ENCODE measurements at places on chromosomes 11 and 22. TPM values are rescaled to one million over a fixed set of nuclear protein-coding genes. Genes with fewer than 3 reads are reported as not detected.

DNA sequence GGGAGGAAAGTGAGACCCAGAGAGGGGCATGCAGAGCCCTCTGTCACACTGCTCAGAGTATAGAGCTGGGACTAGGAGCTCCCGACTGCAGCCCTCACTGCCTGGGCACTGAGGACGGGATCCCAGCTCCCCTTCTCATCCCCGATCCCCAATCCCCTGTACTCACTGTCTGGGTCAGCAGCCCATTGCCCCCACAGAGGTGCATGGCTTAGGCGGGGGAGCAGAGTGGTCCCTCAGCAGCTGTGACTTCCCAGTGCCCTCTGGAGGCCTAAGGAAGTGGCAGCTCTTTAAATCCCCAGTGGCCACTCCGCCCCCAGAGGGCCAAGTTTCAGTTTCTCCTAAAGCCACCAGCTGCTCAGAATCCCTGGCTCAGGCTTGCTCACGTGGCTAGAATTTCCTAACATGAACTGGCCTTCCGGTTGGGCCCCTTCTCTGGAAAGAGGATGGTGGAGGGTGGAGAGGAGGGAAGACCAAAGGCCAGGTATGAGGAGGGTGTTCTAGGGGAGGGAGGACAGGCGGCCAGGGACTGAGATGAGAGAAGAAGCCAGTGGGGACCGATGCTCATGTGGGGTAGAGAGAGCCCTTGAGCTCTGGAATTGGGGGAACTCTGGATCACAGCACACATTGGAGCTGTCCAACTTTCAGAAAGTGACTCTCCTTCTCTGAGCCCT, at the start of gene BATF2:
Gene BATF2, minus strand, starts transcription at position 262 of the 671 bp plus-strand sequence. Its CDS starts 57 bp downstream, at position 205.
- H3K27me3 ChIP-seq, result no peaks in the 10 kb centered on the region
- peak within 1 kb of the TSS; percentile 2 for H3K27ac ChIP-seq
- 0 out of 2 replicates have a peak, but pooled peaks cover 4% of the 10 kb centered on the region for H3K4me1 ChIP-seq
- peak within 1 kb of the TSS; percentile 24 for H3K4me3 ChIP-seq
- no peaks in the 10 kb centered on the region for H3K36me3 ChIP-seq
- DNase-seq, result peak; percentile 83

GRCh38 chr11:35655254-35655653, 7.3 kb upstream of the TRIM44 start:
- no peaks in the 10 kb centered on the region for H3K27me3 ChIP-seq
- DNase-seq, result no peak
- no peaks in the 10 kb centered on the region for H3K36me3 ChIP-seq
- H3K4me3 ChIP-seq, result no peak overlapping the region
- no peaks in the 10 kb centered on the region for H3K4me1 ChIP-seq
- no peak overlapping the region for H3K27ac ChIP-seq

Gene SGSM1
- total RNA-seq, result not detected

- H3K4me3 ChIP-seq, result no peak overlapping the region
- peaks cover 13% of the 10 kb centered on the region for H3K4me1 ChIP-seq
- no peaks in the 10 kb centered on the region for H3K36me3 ChIP-seq
- no peak for DNase-seq
- no peak overlapping the region for H3K27ac ChIP-seq
- no peaks in the 10 kb centered on the region for H3K27me3 ChIP-seq
These were observed 28.6 kb downstream of the RAB30 start for GRCh38 chr11:83042964-83043711.

GRCh38 chr11:75982309-75982708, 167.3 kb downstream of the UVRAG start:
- 0 out of 2 replicates have a peak, but pooled peaks cover 2% of the 10 kb centered on the region for H3K36me3 ChIP-seq
- no peaks in the 10 kb centered on the region for H3K4me1 ChIP-seq
- no peak overlapping the region for H3K27ac ChIP-seq
- no peak overlapping the region for H3K4me3 ChIP-seq
- no peaks in the 10 kb centered on the region for H3K27me3 ChIP-seq

Gene OR52I1
- total RNA-seq, result not detected

Gene F2
- total RNA-seq, result not detected

DNA sequence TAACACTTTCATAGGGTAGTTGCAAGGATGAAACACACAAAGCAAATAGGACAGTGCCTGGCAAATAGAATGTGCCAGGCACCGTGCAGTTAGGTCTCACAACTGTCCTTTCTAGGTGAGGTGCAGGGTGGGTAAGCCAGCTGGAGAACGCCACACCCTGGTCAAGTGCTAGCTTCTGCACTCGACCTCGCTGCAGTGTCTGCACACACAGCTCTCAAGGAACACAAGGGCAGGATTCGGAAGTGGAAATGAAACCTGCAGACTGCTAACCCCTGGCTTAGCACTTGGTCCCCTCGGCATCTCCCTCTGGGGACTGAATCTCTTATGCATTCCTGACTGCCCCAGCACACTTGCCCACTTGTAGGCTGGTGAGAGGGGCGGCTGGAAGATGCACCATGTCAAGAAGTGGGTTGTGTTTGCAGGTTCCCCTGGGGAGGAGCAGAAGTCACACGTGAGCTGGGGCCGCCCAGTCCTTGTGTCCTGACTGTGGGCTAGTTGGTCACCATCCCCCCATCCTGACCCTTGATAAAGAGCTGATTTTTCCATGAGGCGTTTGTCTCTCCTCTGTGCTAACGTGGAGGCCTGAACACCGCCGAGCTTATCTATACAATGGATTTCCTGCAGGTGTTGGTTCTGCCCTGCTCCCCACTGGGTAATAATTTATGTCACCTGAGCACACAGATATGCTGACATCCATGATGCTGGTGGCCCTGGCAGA, 89.0 kb downstream of the MICAL2 start:
- H3K4me3 ChIP-seq, result no peak overlapping the region
- peaks cover 12% of the 10 kb centered on the region for H3K36me3 ChIP-seq
- H3K4me1 ChIP-seq, result peaks cover 35% of the 10 kb centered on the region
- H3K27ac ChIP-seq, result peak overlapping the region; percentile 87

Gene IFITM1
- 24.2 TPM for total RNA-seq

- no peak overlapping the region for H3K4me3 ChIP-seq
- H3K27me3 ChIP-seq, result no peaks in the 10 kb centered on the region
- no peaks in the 10 kb centered on the region for H3K4me1 ChIP-seq
- no peak for DNase-seq
These were observed 47.8 kb upstream of the CCND1 start for GRCh38 chr11:69592986-69593650.

DNA sequence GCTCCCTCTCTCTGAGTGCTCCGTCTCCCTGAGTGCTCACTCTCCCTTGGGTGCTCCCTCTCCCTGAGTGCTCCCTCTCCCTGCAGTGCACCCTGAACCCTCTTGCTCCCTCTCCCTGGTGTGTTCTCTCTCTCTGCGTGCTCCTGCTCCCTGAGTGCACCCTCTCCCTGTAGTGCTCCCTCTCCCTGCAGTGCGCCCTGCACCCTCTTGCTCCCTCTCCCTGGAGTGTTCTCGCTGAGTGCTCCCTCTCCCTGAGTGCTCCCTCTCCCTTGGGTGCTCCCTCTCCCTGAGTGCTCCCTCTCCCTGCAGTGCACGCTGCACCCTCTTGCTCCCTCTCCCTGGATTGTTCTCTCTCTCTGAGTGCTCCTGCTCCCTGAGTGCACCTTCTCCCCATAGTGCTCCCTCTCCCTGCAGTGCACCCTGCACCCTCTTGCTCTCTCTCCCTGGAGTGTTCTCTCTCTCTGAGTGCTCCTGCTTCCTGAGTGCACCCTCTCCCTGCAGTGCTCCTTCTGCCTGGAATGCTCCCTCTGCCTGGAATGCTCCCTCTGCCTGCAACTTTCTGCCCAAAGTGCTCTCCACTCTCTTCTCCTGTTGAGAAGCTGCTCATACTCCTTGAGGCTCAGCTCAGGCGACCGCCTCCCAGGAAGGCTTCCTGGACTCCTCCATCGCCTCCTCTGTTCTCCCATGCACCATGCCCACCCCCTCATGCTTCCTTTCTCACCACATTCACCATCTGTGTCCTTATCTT, 48.4 kb upstream of the WNT7B start:
- peaks cover 30% of the 10 kb centered on the region for H3K27me3 ChIP-seq
- H3K4me3 ChIP-seq, result no peak overlapping the region
- no peaks in the 10 kb centered on the region for H3K36me3 ChIP-seq
- DNase-seq, result no peak
- H3K4me1 ChIP-seq, result peaks cover 4% of the 10 kb centered on the region

Gene CCDC134
- total RNA-seq, result 7.0 TPM

DNA sequence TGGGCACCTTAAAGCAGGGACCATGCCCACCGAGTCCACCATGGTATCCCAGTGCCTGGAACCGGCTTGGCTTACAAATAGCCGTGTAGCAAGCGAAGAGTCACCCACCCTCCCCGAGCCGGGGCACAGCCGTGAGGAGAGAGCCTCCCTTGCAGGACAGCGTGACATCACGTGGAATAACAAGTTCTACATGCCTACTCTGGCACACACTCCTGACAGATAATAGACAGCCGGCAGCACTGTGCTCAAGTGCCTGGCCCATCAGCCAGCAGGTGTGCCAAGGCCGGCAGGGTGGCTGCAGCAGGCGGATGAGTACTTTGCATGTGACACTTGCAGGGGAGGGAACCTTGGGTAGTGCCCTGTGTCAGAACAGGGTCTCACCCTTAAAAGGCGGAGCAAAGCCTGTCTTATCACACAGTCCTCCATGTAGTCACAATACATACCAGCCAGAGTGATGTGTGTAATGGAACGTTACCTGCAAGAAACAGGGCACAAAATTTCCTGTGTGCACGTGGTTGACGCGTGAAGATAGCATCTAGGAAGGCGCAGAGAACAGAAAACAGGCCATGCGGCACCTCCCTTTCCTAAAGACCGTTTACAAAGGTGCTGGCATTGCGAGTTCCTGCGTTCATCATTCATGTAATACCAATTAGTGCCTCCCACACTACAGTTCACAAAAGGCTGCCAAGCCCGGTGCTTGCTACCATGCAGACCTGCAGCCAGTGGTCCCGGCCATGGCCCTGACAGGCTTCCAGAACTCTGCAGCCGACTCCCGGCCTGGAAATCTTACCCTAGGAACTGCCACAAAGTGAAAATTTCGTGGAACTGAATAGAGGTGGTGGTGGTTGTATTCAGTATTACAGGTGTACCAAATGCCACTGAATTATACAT, 16.4 kb downstream of the TOM1 start:
- peaks cover 30% of the 10 kb centered on the region for H3K36me3 ChIP-seq
- no peak for DNase-seq
- no peaks in the 10 kb centered on the region for H3K27me3 ChIP-seq
- no peak overlapping the region for H3K27ac ChIP-seq
- H3K4me1 ChIP-seq, result peaks cover 18% of the 10 kb centered on the region

Gene CFAP300
- total RNA-seq, result 0.90 TPM

DNA sequence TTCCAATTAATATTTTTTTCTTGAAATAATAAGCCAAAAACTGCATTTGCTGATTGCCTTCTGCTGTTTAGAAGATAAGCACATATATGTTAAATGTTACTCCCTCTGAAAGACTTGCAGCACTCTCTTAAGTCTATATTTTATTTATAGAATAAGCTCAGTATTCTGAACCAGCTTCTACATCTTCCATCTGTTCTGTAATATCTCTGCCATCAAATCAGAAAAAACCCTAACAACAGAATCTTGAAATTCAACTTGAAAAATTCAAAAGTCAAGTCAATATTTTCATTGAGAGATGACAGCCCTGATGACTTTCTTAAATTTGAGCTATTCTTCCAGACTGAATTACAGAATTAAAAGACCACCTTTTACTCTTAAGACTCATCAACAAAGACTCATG, 247.9 kb downstream of the NELL1 start:
- no peaks in the 10 kb centered on the region for H3K27me3 ChIP-seq
- H3K36me3 ChIP-seq, result no peaks in the 10 kb centered on the region
- H3K4me1 ChIP-seq, result no peaks in the 10 kb centered on the region

All from IMR-90 (cell line).